ENCODE measurements at places on chromosomes 5 and 9.
A peak's percentile ranks its signal among the peaks of the same experiment; 100 is the strongest.

GRCh38 chr5:57117596-57117995 lies 56.3 kb upstream of the GPBP1 start:
- peak; percentile 67 for DNase-seq

DNA sequence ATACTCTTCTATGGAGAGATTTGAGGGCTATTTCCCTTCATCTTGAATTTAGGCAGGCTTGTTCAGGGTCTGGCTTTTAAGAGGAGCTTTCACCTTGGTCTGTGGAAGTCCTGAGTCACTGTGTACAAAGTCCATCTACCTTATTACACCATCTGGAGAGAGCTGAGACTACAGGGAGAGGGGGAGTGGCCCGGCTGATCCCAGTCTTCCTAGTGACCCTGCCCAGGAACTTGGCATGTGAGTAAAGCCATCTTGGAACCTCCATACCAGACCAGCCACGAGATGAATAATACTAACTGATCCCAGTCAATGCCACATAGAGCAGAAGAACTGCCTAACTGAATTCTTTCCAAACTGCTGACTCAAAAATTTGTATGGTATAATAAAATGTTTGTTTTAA lies 8.4 kb upstream of the IL6ST start:
- no peak for DNase-seq

GRCh38 chr5:177085985-177086653 lies 596 bp upstream of the FGFR4 start:
- DNase-seq, result no peak

DNA sequence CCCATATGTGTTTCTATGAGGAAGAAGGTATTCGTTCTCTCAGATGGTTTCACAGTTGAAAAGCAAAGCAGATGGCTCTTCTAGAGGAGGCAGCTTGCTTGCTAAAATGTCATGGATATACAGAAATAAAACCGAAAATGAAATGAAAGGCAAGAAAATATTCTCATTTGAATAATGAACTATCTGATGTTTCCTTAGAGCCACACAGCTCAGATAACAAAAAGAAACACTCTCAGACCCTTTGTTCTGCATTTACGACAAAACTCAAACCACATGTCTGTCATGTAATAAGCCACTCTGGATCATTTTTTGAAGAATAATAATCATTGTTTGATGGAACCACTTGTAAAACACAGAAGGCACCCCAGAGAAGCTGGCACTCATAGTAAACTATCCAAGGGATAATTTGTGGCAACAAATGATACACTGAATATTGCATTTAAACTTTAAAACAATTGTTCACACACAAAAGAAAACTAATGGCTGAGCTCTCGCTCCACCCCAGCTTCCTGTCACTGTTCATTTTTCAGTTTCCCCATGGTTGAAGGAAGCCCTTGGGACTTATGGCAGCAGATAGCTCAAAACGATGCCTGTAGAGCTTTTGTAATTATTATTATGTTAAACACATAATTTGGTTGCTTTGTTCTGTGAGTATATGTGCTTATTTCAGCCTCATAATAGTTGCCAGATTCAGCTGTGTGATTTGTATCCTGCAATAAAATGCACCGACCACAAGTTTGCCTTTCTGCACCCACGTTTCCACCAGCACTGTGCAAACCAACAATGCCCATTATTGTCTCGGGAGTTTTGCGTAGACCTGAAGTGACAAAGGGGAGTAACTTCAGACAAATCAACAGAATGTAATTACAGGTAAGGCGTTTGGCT lies 256.0 kb downstream of the TMEM167A start:
- no peak for DNase-seq

- DNase-seq, result no peak
These were observed 1.9 kb downstream of the ARAP3 start for GRCh38 chr5:141680178-141680577.

DNA sequence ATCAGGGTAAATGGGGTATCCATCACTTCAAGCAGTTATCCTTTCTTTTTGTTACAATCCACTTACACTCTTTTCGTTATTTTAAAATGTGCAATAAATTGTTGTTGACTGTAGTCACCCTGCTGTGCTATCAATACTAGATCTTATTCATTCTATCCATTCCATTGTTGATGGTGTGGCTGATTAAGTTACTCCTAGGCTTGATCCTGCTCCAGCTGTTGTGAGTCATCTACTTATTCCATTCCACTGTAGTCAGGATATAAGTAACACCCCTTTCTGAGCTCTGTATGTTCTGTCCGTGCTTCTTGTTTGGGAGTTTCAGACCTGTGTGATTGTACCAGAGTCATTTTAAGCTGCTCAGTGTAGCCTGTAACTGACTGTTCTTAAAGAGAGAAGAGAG lies 122.5 kb upstream of the RUSC2 start:
- no peak for DNase-seq

GRCh38 chr9:102445181-102445747 lies 549.9 kb upstream of the CYLC2 start:
- no peak for DNase-seq

GRCh38 chr9:36141288-36141687 lies 4.8 kb downstream of the GLIPR2 start:
- no peak for DNase-seq

DNA sequence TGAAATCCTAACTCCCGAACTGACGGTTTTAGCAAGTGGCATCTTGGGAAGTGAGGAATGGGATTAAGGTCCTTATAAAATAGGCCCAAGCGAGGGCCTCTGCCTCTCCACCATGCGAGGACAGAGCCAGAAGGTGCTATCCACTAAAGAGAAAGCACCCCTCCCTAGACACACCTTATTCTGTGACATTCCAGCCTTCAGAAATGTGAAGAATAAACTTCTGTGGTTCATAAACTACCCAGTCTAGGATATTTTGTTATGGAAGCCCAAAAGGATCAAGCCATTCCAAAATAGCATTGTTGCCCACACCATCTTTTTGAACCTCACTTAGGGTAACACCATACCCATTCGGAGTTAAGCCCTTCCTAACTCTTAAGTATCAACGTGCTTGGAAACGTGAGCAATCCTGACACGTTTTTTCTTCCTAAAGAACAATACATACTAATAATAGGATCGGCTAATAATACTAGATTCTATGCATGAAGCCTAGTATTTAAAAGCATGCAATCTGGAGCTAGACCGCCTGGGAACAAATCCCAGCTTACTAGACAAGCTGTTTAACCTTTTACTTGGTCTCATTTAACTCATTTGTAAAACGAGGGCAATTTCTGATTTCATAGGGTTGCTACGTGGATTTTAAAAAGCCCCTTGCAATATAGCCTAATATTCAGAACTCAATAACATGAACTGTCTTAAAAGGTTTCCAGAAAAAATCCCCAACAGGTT lies 1.1 kb upstream of the SMC2 start:
- no peak for DNase-seq
